NCI-H1436 (cell line): ENCODE measurements at places on chromosomes 5 and 9.

GRCh38 chr5:10856683-10857337, 95.8 kb upstream of the DAP start:
- DNase-seq = no peak

DNA sequence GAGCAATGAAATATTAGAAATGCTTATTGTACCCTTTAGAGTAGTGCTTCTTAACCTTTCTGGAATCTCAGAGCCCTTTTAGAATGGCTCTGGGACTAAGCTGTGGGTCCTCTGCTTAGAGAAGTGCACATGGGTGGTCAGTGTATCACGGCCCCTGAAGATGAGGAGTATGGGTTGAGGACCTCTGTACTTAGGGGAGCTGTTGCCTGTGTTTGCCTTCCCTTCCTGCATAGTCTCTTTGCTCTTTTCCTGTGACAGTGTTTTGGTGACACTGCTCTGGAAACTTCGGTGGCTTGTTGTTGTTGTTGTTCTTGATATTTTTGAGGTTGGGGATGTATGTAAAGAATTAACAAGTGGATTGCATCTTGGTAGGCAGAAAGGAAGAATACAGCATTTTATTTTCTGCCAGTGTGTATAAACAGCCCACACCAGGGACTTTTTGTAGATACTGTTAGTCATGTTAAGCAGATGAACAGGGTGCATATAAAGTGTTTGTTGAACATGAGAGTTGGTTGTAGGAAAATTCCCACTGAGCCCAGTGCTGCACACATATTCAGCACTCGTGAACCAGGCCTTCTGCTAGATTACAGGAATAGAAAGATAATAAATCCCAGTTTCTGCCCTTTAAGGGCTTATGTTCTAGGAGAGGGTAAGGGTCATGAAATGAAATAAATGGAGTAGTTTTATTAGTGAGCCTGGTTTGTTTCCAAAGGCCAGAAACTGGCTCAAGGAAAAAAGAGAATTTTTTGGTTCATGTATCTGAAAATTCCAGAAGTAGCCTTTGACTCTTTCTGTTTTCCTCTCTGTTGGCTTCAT, 199.7 kb downstream of the ARHGAP26 start:
- DNase-seq = no peak

- no peak for DNase-seq
These were observed 53.1 kb upstream of the S1PR3 start for GRCh38 chr9:88938189-88938588.

DNA sequence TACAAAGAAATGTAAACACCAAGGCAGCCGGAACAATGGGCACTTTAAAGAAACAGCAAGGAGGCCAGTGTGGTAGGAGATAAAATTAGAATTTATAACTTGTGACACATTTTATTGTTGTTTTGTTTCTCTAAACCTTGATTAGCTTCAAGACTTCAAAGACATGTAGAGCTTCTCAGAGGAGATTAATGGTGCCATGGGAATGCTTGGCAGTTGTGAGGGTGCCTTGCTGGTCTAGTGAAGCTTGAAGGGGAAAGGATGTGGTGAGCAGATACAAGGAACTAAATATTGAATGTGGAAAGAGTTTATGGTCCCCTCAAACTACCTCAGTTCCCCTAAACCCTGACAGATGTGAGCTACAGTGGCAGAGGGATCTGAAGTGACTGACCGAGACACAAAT, 322.4 kb upstream of the ADAMTS16 start:
- no peak for DNase-seq

DNA sequence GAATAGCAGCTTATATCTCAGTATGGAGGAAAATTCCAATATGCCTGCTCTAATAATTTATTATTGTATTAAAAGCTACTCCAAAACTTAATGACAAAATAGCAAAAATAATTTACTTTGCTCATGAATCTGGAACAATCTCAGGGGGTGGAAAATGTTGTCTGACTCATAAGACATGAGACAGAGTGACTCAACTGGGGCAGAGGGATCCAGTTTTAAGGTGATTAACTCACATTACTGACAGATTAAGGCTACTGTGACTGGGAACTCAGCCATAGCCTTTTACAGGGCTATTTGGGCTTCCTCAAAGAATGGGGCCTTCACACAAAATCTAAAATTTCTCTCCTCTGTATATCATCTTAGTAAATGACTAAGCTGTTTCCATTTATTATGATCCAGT, 1172.9 kb downstream of the CDH12 start:
- no peak for DNase-seq

GRCh38 chr5:44945743-44946142, 137.0 kb downstream of the MRPS30 start:
- DNase-seq = no peak

DNA sequence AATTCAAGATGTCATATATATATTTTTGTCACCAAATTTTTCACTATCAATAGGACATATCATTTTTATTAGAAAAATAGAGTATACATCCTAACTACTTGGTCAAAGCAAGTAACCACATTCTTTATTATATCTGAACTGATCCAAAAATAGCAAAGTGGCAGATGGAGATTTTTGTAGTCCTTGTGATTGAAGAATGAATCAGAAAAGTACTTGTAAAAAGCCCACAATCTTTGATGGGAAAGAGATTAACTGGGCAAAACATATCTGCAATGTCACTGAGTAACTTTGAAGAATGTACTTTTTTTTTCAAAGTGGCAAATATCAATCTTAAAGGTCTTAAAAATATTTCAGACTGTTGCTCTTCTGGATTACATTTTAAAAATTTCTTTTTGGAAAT, 1040.6 kb upstream of the SEMA6A start:
- DNase-seq = no peak

DNA sequence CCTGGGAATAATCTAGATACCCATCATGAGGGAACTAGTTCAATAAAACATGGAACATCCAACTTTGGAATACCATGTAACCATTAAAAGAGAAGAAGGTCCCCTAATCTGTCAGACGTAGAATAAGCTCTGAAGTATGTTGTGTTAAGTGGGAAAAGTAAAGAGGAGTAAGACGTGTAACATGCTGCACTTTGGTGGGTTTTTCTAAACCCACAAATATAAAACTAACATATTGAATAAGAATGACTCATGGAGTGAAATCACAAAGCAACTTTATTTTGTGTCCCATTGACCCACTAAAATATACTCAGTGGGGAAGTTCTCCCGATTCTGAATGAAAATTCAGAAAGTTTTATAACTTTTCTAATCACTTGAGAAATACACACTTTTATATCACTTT, 67.9 kb upstream of the PIK3R1 start:
- no peak for DNase-seq
